Activated CD4-positive, alpha-beta T cell treated with anti-CD3 and anti-CD28 coated beads, Interleukin-2, amount 50 U/mL, for 48 hours (primary cell): ENCODE measurements at places on chromosomes 16 and 17.

DNA sequence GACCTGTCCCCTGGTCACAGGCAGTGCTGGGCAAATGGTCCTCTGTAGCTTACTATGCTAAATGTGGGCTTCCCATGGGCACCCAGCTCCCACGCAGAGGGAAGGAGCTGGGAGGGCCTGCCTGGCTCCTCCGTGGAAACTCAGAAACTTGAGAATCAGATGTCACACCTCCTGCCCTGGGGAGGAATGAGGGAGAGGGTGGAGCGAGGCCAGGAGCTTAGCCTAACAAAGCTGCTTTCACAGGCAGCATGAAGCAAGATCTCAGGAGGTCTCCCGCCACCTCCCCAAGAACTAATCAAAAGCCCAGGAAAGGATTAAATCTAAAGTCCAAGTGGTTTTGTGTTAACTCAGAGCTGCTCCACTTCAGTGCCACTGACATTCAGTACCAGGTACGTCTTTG is 33.6 kb upstream of the XYLT2 start:
- DNase-seq: no peak

- DNase-seq: no peak
These were observed 21.4 kb upstream of the SLC46A1 start for GRCh38 chr17:28427371-28427770.

GRCh38 chr16:7334801-7335560 is 2.3 kb downstream of the RBFOX1 start:
- DNase-seq: no peak

GRCh38 chr17:72419866-72420774 is 299.3 kb downstream of the SOX9 start:
- no peak for DNase-seq

DNA sequence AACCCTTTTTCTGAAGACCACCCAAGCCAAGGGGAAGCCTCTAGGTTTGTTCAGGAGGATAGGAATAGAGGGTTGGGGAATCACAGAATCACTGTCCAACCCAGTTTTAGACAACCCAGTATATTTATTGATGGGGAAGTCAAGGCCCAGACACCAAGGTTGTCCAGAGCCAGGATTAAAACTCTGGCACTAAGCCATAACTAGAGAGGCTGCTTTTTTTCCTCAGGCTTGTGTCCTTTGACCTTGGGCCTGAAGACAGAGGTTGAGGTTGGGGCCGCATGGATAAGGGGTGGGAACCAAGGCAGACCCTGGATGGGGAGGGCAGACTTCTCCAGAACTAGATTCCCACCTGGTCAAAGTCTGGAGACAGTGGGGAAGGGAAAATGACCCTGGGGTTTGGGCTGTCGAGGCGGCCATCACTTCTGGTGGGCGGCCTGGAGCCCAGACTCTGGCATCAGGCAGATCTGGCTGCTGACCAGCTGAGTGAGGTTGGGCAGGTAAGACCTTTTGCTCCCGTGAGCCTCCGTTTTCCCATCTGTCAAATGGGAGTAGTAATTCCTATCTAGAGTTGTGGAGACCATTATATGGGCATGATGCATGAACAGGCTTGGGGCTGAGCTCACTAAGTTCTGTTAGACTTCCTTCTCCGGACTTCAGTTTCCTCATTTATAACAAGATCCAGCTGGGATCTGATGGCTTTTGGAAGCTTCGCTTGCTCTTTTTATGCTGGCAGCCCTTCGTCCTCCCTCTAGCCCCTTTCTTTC is 17.9 kb downstream of the IGFBP4 start:
- no peak for DNase-seq
